ENCODE measurements at places on chromosomes 7 and 10.

GRCh38 chr10:12975266-12975665 lies 26.2 kb downstream of the CCDC3 start:
- no peak for DNase-seq

GRCh38 chr10:96747734-96748550 lies 27.6 kb upstream of the PIK3AP1 start:
- no peak for DNase-seq

- DNase-seq = peak; percentile 15
Measured at GRCh38 chr10:92387289-92387940, 96.4 kb downstream of the MARCHF5 start.

- no peak for DNase-seq
Measured at GRCh38 chr10:19195698-19196097, 147.1 kb downstream of the MALRD1 start.

- DNase-seq = no peak
Measured at GRCh38 chr7:86499986-86500385, 143.7 kb upstream of the GRM3 start.

DNA sequence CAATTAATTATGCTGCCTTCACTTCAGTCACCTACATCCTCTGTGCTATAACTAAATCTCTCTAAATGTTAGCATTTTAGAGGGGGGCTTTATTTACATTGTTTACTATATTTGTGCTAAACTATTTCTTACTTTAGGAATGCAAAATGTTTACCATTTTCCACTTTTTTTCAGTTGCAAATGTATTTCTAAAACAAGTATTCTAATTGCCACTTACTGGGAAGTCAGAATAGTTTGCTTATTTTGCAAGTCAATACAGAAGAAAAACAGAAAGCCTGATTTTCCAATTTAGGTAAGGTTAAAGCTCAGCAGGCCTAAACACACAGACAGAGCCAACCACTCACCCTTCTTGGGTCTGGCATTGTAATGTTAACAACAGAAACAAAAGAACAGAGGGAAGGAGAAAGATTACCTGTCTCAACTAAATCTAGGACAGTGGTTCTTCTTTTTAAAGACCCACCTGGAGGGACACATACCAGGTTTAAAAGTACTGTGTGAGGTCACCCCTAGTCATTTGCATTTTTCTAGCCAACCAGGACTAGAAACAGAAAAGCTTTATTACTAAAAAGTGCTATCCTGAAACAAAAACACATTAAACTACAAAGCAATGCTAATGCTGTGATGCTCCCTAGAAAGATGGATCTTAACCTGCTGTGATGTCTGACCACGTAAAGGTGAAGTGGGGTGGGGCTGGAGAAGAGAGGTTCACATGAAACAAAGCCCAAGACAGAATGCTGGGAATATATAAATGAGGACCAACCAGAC lies 178.2 kb downstream of the SLC25A13 start:
- DNase-seq = no peak

GRCh38 chr10:12448340-12448728 lies 99.0 kb downstream of the CAMK1D start:
- no peak for DNase-seq

DNA sequence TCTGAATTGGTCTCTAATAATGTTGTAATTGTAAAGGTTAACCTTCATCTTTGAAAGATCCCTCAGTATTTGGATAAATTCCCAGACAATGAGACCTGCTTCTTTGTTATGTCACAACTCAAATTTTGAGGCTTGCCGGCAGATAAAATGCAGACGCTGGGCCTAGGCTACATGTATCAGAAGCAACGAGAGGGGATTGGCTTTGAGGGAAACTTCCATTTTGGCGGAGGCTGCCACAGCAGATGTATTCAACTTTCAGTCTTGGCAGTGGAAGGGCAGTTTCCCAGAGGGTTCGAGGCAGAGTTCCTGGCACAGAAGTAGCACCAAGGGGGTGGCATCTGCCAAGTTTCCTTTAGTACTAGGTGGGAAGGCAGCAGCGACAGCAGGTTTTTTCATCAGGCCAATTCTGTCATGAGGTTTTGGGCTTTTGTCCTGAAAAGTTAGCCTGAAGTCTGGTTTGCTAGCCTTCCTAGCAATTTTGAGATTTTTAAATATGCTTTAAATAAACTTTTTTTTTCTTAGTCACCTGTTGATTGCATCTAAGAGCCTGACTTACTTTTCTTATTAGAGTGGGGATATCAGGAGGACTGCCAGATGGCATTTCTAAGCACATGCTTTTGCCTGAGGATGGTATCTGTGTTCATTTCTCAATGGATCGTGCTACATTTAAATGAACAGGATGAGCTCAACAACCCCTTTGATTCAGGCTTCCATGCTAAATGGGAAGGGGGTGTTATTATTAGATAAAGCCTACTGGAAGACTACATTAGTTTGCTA lies 89.5 kb upstream of the FAM3C start:
- DNase-seq = no peak

DNA sequence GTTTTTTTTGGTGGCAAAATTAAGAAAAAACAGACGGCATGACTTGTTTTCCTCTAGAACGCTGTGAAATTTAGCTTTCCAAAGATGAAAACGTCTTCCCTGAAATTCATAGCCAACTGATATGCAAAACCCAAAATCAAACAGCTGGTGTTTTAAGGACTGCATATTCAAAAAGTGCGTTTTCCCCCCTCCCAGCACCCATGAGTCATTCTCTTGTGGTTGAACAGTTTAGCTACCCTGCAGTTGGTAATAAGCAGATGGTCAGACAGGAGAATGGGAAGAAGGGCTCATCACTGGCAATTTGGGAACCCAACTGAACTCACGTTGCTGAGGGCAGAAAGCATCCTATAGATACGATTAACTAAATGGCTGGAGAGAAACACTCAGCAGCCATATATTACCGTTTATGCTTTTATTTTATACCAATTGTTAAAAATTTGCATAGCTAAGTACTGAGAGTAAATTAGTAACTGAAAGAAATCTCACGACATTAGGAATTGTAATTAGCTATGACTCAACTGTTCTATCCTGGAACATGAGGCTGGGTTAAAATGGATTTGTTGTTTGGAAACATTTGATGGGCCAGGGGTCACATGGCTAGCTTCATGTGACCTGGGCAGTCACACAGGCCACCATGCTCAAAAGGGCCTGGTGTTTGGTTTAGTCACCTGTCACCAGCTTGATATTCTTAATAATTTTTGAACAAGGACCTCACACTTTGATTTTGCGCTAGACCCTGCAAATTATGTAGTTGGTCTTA lies 343.1 kb downstream of the PHTF2 start:
- no peak for DNase-seq

- DNase-seq = no peak
Measured at GRCh38 chr7:36298106-36298505, 91.6 kb upstream of the ANLN start.

DNA sequence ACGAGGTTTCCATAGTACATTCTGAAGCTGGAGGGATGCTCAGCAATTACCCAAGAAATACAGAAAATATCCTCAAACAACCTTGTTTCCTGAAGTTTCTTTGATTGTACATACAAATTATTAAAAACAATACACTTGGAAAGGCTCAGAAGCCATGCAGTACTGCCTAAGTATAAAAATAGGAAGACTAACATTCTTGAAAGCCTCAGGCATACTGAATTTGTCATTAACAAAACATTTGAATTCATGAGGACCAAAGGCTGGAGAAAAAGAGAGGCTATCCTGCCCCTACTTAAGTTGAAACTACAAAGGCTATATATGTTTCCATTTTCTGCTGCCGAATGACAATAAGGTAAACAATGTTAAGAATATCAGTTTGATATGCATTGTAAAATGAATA lies 54.3 kb upstream of the SGCE start:
- DNase-seq = no peak

GRCh38 chr7:34838329-34838728 lies 180.3 kb downstream of the NPSR1 start:
- DNase-seq = no peak

DNA sequence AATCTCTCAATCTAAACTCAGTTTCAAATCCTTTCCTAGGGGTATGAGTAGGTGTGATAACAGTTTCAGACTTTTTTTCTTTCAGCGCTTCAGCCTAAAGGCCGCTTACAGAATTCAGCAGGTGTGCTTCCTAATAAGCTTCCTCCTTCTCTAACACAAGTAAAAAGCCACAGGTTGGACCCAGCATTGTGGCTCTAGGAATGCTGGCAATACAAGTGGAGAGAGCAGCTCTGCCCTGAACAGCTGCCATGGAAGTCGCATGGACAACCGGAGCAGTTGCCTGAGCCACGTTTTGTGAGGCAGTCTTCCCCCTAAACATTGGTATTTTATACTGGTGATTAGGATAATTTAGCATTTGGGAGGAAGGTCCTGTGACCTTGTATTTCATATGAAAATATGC lies 83.5 kb downstream of the ST7 start:
- no peak for DNase-seq

- no peak for DNase-seq
Measured at GRCh38 chr7:113819474-113819873, 99.3 kb downstream of the PPP1R3A start.

DNA sequence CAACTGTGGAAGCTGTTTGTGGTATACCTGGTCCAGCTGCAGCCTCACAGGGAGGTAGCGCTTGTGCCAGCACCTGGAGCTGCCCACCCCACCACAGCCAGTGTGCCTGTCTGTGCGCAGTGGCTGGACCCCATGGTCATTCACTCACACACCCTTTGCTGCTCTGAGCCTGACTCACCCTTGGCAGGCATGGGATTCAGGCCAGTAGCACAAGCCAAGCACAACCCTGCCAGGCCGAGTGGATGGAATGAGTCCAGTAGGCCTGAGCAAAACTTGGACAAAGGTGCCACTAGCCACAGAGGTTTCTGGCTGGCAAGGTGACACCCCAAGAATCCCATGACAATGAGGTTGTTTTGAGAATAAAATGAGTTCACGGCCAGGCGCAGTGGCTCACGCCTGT lies 19.0 kb downstream of the RBM48 start:
- DNase-seq = no peak

- no peak for DNase-seq
Measured at GRCh38 chr7:103704701-103705100, 258.7 kb upstream of the SLC26A5 start.

- DNase-seq = no peak
Measured at GRCh38 chr7:143299840-143300239, 11.7 kb downstream of the CASP2 start.

- no peak for DNase-seq
Measured at GRCh38 chr7:29926741-29927140, 62.9 kb downstream of the SCRN1 start.

- no peak for DNase-seq
Measured at GRCh38 chr7:50409856-50410745, 40.0 kb downstream of the FIGNL1 start.

GRCh38 chr10:59753267-59753666 lies at the start of gene MRLN:
MRLN (minus strand) TSS chr10:59753455.
- DNase-seq = no peak

GRCh38 chr7:21927693-21928092 lies 18.0 kb downstream of the CDCA7L start:
- no peak for DNase-seq

- no peak for DNase-seq
Measured at GRCh38 chr7:87223666-87224065, 4.1 kb upstream of the TMEM243 start.

GRCh38 chr10:23294638-23295247 lies 49.9 kb downstream of the C10orf67 start:
- no peak for DNase-seq

GRCh38 chr10:30371954-30372353 lies 22.9 kb upstream of the MTPAP start:
- no peak for DNase-seq

DNA sequence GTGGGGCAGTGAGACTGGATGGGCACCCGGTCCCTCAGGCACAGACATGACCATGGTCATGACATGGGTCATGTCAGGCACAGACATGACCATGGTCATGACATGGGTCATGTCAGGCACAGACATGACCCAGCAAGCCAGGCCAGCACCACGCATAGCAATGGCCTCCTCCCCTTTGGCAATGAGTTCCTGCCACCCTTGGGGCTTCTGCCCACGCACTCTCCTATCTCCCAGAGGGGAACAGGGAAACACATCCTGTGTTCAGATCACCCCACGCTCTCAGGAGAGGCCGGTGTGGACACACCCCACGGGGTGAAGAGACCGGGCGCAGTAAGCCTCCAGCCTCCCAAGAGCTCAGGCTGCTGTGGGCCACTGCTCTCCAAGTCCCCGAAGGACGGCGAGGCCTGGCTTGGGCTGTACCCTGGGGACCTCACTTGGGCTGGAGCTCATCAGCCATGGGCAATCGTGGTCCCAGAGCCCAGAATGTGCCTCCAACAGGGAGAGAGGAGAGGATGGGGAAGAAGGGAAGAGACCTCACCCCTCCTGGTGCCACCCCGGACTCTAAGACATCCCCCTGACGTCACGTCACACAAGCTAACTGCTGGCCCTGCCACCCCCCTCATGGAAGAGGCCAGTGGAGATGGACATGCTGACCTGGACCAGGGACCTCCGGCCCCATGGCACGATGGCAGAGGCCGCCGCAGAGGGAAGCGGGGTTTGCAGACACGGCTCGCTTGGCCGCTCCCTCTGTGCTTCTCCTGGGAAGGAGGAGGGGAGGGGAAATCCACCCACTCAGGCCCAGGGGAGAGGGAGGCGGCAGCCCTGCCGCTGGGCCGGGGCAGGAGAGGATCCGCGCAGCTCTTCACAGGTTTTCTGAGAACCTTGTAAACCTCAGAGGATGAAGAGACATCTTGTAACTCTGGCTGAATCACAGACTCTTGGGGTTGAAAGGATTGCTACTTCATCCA lies 269.6 kb downstream of the ELFN1 start:
- DNase-seq = no peak

DNA sequence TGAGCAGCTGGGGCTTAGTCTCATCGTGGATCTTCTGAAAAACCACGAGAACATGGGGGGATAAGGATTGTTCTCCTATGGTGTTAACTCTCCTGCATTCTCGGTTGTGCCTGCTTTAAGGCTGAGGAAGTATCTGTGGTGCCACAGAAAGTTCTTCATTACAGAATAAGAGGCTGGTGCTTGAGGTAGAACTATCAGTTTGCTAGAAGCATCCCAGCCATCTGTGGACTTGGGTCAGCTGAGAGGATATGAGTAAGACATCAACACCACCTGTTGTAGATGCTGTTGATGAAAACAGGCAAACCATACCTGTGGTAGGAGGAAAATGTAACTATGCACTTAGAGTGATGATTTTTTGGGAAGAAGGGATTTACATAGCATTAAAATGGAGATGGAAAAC lies 416.6 kb downstream of the PHTF2 start:
- DNase-seq = no peak

DNA sequence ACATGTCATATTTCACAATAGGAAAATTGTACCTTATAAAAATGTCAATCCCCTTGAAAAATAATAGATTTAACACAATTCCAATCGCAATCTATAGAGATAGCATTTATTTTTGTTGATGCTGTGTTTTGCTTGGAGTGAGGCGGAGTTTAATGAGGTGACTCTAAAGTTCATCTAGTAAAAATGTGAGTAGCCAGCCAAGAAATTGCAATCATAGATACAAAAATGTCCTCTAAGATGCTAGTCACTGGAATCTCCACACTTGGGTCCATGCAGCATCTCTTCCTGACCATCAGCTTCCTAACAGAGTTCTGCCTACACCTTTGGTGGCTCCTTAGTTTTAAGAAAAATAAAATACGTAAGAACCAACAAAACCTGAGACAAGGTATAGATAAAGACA lies 44.9 kb downstream of the GLI3 start:
- no peak for DNase-seq
